ENCODE measurements at places on chromosomes 5 and 9.
A peak's percentile ranks its signal among the peaks of the same experiment; 100 is the strongest.

DNA sequence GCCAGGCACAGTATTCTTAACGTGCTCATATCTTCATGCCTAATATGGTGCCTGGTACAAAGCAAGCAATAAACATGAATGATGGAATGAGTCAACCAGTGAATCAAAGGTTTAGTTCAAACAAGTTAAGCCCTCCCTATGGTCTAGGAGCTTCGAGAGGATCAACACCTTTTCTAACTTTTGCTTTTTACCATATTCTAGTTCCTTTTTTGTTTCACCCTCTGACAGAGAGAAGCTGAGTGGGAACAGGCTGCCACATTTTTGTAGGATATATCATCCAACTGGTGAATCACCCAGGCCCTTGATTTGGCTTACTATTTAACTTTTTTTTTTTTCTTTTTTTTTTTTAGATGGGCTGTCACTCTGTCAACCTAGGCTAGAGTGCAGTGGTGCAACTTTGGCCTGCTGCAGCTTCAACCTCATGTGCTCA lies 39.3 kb upstream of the TNC start:
- DNase-seq, result no peak

DNA sequence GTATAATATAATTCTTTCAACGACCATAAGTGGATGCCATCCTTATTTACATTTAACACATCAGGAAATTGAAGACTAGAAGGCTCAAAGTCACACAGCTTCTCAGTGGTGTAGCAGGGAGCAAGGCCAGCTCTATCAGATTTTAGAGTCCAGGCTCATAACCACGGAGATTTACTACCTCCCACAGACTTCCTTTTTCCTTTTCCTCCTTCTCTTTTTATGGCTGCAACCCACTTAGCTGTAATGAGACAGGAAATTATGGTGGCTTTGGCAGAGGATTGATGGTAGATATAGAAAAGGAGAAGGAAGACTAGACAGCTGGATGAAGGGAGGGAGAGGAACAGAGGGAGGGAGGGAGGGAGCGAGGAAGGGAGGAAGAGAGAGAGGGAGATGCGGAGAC lies 47.4 kb downstream of the SPEF2 start:
- DNase-seq, result no peak

GRCh38 chr5:179437341-179438001 lies 92.2 kb upstream of the ADAMTS2 start:
- DNase-seq, result no peak

DNA sequence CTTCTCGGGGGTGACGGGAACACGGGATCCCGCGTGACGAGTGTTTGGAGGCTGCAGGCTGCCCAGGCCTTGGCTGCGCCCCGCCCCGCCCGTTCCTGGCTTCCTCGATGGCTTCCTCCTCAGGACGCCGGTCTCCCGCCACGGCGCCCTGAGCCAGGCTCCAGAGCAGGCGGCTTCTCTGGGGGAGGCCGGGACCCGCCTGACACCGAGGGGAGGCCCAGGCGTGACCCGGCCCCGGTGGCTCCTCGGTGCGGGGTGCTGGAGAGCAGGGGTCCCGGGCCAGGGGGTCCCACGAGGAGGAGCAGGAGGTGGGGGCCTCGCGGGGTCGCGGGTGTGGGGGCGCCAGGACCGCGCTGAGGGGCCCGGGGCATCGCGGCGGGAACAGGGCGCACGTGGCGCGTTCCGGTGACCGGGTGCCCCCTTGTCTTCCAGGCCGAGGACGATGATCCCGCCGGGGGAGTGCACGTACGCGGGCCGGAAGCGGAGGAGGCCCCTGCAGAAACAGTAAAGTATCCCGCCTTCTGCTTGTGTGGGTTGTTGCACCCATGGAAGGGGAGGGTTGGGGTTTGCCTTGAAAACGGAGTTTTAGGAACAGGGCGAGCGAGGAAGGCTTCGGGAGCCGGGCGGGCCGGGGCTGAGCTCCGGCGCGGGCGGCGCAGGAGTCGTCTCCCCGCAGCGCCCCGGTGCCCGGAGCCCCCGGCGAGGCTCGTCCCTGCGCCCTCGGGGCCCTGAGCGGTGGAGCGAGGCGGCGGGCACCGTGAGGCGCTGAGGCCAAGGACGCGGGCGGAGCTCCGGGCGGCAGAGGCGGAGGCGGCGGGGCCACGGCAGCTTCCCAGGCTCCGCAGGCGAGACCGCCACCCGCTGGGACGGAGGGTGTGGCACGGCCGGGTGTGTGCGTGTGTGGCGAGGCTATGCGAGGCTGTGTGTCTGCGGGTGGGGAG lies 22.2 kb downstream of the AHRR start:
- peak; percentile 41 for DNase-seq

GRCh38 chr9:132879457-132880323 lies 992 bp downstream of the SPACA9 start:
- DNase-seq, result no peak

Data from activated CD4-positive, alpha-beta T cell treated with anti-CD3 and anti-CD28 coated beads, Interleukin-2, amount 50 U/mL, for 1 hour (primary cell).